BJ (cell line): ENCODE measurements at places on chromosomes 1 and 21.

- DNase-seq = no peak
These were observed 143.2 kb downstream of the KCTD3 start for GRCh38 chr1:215710036-215710898.

DNA sequence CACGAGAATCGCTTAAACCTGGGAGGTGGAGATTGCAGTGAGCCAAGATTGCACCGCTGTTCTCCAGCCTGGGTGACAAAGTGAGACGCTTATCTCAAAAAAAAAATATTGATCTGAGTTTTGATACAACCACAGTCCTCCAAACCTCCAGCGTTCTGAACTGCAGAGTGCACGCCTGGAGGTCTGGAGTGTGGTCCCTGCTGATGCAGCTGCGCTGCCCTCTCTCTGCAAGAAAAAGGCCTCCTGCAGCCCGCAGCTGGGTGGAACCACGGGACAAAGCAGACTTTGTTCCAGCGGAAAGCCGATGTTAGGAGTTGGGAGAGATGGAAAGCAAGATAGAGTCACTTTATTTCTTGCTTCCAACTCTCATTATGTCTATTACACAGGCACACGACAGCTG is 144.9 kb upstream of the SOD1 start:
- no peak for DNase-seq

- DNase-seq = no peak
These were observed 3.1 kb upstream of the DSCAM start for GRCh38 chr21:40850071-40850470.

DNA sequence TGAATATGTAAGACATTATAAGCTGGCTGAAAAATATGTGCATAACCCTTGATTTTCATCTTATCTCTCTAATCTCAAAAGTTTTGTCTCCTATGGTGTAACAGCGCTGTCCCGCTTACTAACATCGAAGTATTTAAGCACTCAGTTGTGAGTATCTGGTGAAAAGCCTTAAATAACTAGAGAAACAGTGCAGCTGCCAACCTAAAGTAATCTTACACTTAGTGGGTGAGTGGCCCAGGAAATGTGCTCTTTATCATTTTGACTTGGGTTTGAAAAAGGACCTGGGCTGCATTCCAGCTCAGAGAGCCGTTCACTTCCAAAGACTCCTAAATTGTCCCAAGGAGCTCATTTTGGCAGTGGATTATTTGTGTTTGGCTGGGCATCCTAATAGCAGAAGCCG is 225.9 kb downstream of the SPATA17 start:
- no peak for DNase-seq

DNA sequence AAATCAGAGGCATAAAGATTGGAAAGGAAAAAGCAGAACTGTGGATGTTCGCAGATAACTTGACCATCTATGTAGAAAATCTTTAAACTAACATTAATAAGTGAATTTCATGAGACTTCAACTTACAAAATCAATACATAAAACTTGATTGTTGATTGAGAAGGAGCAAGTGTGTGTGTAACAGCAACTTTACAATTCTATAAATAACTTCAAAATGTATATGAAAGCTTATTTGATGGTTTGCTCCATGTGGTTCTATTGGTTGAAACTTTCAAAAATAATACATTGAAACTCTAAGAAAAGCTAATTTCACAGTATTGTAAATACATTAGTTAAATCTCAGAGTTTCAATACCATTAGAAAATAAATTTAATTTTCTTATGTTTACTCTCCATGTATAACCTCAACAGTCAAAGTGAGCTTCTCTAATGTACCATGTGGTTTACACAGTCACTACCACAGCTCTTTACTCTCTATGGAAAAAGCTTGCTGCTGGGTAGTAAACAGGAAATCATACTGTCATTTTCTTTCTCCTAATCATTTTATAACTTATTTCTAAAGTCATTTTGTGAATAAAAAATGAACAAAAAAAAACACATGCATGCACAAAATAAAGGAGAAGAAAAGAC is 12.0 kb downstream of the AKT3 start:
- no peak for DNase-seq

DNA sequence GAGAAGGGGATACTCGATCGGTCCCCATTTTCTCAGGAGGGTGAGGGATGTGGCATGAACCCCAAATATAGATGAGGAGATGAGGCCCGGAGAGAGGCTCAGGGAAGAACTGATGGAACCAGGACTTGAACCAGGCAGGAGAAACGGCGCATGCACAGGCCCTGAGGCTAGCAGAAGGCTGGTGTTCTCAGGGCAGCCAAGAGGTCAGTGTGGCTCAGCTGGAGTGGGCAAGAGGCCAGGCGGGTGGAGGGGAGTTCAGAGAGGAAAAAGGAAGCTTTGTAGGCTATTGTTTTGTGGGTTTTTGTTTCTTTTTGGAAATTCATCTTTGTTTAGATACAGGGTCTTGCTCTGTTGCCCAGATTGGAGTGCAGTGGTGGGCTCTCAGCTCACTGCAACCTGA is 122.0 kb downstream of the LACTBL1 start:
- DNase-seq = no peak

DNA sequence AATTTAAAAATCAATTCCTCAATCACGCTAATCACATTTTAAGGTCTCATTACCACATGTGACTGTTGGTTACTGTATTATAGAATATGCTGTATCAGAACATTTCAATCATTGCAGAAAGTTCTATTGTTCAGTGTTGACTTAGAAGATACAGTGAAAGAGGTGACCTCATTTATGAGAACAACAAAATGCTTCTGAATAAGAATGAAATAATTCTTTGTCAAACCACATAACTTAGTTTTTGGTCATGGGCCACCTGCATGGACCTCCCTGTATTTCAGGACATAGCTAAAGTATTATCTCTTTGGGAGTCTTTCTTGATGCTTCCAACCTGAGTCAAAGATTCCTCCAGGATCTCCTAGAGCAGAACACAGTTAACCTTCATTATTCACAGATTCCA is 22.3 kb downstream of the MFSD2A start:
- DNase-seq = no peak

DNA sequence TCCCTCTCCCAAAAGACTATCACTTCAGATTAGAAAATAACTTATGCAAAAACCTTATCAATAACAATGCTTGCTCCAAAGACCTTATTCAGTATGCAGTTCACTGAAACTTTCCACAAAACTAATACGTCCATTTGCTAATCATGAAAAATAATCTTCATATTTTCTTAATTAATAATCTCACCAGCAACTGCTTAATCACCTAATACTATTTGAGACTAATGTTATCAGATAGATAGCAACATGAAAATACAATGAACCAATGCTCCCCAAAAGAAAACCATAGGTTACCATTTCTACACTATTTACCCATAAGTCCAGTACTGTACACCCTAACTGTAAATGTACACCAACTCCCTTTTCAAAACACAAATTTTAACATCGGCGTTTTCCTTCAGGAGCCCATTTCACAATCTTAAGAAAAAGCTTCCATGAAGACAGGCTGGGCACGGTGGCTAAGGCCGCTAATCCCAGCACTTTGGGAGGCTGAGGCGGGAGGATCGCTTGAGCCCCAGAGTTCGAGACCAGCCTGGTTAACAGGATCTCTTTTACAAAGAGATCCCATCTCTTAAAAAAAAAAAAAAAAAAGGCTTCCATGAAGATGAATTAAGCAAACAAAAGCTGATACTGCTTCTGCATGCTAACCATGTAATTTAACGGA is 1.7 kb downstream of the GNB1 start:
- DNase-seq = no peak

- no peak for DNase-seq
These were observed 8.5 kb upstream of the S100B start for GRCh38 chr21:46613391-46613790.

- no peak for DNase-seq
These were observed 29.9 kb downstream of the MRAP start for GRCh38 chr21:32328595-32328994.

GRCh38 chr1:85033221-85033620 is 15.1 kb downstream of the MCOLN3 start:
- no peak for DNase-seq

- no peak for DNase-seq
These were observed 4.9 kb upstream of the ALDH4A1 start for GRCh38 chr1:18907021-18907916.

DNA sequence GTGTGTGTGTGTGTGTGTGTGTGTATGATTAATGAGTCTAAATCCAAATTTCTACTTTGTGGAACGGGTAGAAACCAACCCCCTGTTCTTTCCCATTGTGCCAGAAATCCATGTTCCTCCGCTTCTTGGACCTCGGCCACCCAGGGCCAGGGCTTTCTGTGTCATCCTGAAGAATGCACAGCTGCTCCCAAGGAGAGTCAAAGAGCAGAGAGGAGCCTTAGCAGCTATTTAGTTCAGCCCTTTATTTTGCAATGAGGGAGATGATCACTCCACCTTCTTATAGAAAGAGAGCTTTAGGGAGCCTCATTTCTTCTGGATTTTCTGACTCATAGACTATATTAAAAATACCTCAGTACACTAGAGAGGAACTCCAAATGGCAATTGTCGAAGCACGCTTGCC is 489.3 kb upstream of the VAMP3 start:
- no peak for DNase-seq

- no peak for DNase-seq
These were observed 5.3 kb downstream of the UHMK1 start for GRCh38 chr1:162502928-162503327.

GRCh38 chr1:239555350-239555749 is 169.0 kb downstream of the CHRM3 start:
- DNase-seq = no peak

- DNase-seq = no peak
These were observed 72.1 kb downstream of the SKI start for GRCh38 chr1:2300004-2300771.

DNA sequence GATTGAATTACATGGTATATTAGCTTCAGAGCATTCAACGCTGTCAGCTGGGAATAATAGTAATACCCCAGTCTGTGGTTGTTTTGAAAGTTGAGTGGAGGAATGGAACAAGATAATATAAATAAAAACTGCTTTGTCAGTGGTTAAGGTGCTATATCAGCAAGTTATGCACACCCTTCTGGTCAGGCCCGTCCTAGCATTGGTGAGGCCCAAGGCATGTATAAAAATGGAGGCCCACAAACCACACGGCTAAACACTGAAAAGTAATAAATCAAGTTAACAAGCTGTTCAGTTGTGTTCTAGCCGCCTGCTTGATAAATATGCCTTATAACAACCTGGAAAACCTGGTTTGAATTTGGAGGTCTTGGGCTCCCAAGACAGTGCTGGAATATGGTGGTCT is 77.4 kb downstream of the PSMG1 start:
- no peak for DNase-seq

DNA sequence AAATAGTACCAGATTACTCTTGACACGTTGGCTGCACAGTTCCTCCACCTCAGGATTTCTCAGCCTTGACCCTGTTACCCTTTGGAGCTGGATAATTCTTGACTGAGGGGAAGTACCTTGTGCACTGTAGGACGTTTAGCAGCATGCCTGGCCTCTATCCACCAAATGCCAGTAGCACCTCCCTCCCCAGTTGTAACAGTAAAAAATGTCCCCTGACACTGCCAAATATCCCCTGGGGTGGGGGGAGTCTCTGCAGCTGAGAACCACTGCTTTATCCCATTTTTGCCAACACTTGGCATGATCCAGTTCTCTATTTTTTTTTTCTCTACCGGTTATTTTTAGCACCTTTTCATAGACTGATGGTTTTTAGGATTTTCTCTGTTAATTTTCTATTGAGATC is 34.0 kb downstream of the C1orf198 start:
- DNase-seq = no peak

GRCh38 chr21:37166733-37167132 is 93.7 kb downstream of the TTC3 start:
- no peak for DNase-seq

- DNase-seq = no peak
These were observed 45.7 kb downstream of the NAV1 start for GRCh38 chr1:201584471-201585092.

DNA sequence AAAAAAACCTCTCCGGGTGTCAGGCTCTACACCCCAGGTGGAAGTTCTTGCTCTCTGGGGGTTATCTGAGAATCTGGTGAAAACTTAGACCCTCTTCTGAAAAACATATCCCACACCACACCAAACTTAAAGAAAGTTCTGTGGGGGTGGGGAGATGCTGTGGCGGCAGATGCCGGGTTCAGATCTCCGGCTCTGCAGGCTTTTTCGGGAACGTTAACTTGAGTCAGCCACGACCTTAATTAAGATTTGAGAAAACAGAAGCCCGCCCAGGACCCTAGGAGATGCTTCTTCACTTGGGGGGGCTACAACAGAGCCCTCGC is 2.3 kb downstream of the RCC2 start:
- no peak for DNase-seq
